ENCODE measurements at places on chromosomes 5 and 9.

- no peak for DNase-seq
Measured at GRCh38 chr9:112056996-112057395, 118.1 kb downstream of the SUSD1 start.

- no peak for DNase-seq
Measured at GRCh38 chr5:168847511-168848073, 268.4 kb upstream of the PANK3 start.

DNA sequence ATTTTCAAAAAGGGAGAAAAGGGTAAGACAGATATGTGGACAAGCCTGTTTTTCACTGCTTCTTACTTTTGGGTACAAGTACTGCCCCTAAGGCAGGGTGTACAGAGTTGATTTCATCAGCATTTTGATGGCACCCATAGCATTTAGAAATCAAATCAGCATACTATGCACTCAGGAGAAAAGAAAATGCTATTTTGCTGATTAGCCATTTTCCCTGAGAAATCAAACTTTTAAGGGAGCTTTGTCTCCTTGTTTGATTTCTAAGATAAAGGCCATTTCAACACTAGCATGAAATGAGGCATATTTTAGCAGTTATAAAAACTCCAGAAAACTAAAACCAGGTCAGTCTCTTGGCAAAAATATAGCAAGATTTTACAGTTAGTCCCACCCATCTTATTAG is 2269.4 kb upstream of the WWC1 start:
- no peak for DNase-seq

DNA sequence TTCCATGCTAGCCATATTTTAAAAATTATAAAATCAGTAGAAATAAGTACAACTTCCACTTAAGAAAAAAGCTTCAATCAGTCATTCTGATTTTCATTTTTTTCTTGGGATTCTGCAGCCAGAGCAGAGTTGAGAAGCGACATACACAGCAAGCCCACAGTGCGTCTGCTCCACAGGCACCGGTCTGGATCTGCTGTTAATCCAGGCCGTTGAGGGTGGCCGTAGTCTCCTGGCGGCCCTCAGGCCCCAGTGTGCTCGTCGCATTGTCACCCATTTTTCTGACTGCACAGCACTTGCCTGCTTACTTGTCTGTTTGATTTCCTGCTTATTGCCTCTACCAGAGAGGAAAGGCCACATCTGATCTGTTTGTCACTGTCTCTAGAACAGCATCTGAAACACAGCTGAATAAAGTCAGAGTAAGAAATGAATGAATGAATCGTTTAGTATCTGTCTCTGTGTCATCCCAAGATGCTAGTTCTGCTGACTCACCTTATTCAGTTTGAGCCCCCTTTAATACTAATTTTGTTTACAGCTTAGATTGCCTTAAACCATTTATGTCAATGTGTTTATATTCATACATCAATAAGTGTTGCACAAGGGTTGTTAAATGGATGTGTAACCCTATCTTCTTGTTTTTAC is 11.6 kb upstream of the ASPN start:
- no peak for DNase-seq

GRCh38 chr5:64634997-64635686 is 55.2 kb upstream of the SHISAL2B start:
- peak; percentile 6 for DNase-seq

- peak; percentile 11 for DNase-seq
Measured at GRCh38 chr5:84249918-84250630, 134.6 kb downstream of the EDIL3 start.

DNA sequence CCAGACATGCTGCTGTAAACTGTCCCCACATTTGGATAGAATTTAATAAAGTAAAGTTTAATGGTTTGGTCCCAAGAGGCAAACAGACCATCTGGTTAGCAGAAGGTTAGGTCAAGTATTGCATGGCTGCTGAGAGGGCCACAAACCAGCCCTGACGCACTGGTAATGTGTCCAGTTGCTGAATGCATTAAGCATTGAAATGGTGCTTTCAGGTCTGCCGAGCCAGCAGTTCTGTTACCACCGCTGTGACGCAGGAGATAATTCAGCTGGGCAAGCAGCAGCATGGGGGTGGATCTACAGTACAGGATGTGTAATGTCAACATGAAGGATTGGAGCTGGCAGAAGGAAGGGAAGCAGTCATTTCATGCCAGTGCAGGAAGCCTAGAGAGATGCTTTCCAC is 16.0 kb downstream of the ZNF462 start:
- no peak for DNase-seq

- no peak for DNase-seq
Measured at GRCh38 chr5:16539169-16539666, 73.6 kb upstream of the ZNF622 start.

GRCh38 chr5:55226934-55227663 is at the start of gene MCIDAS:
MCIDAS (minus strand) TSS chr5:55227315; CDS start chr5:55227138, 177 bp downstream.
- peak; percentile 21 for DNase-seq
